ENCODE measurements at places on chromosomes 6 and 20. TPM values are rescaled to one million over a fixed set of nuclear protein-coding genes. Genes with fewer than 3 reads are reported as not detected.

The TTLL9 gene
- not detected for total RNA-seq

The UCKL1 gene
- 86.3 TPM for total RNA-seq

The CABLES2 gene
- total RNA-seq, result 13.6 TPM

The HSPA1A gene
- total RNA-seq, result 1,263 TPM

The MAS1 gene
- not detected for total RNA-seq

The ISM1 gene
- total RNA-seq, result not detected

The PANK2 gene
- 37.9 TPM for total RNA-seq
